ENCODE measurements at places on chromosomes 3 and 15.
A peak's percentile ranks its signal among the peaks of the same experiment; 100 is the strongest.

GRCh38 chr3:14907043-14907966, 40.1 kb upstream of the NR2C2 start:
- DNase-seq: no peak

GRCh38 chr3:123920868-123921267, 36.7 kb upstream of the MYLK start:
- DNase-seq: no peak

GRCh38 chr15:37877851-37878741, 56.3 kb upstream of the TMCO5A start:
- peak; percentile 76 for DNase-seq

GRCh38 chr3:171378586-171378985, 81.6 kb downstream of the TNIK start:
- no peak for DNase-seq

GRCh38 chr3:72189339-72189738, 404.4 kb upstream of the PROK2 start:
- DNase-seq: no peak

GRCh38 chr3:32392536-32393302, 1.1 kb downstream of the CMTM7 start:
- no peak for DNase-seq

DNA sequence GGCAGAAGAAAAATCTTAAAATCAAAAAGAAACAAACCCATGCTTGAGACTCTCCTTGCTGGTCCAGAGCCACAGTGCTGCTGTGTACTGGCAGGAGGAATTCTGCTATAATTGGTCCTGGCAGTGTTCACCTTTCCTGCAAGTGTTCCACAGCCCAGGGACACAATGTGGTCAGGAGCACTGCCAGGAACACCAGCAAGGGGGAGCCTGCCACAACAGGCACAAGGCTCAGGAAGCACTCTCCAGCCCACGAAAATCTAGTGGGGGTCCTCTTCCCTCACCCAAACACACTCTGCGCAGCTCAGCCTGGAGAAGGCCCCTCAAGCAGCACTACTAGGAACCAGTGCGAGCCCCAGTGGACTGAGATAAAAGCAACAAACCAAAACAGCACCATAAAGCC, 92.9 kb downstream of the UBE3A start:
- no peak for DNase-seq

GRCh38 chr15:64341961-64342360, 14.0 kb downstream of the CSNK1G1 start:
- DNase-seq: no peak

DNA sequence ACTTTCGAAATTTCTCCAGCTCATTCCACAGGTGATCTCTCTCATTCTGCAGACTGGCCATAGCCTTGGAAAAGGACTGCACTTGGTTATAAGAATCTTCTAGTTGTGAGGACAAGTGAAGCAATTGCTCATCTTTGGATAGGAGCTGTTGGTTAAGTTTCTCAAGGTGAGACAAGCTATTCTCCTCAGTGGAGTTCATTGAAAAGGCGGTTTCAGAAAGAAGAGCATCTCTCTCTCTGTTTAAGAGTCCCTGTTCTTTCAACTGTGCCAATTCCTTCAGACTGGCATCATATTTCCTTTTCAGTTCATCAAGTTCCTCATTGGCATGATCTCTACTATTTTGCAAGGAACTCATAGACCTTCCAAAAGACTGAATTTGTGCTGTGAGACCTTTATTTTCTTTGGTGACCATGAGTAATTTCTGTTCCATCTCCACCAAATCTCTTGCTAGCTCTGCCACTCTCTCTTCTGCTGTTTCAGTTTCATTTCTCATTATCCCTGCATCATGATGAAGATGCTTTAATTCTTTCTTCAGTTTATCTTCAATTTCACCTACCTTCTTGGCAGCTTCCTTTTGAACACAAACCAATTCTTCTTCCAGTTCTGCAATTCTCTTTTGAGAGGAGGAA, 30.2 kb upstream of the HCLS1 start:
- DNase-seq: no peak

All from AG04449 (cell line).